Karpas-422 (cell line): ENCODE measurements at places on chromosomes 2 and 18.
A peak's percentile ranks its signal among the peaks of the same experiment; 100 is the strongest.

- DNase-seq: peak; percentile 69
Measured at GRCh38 chr2:219457784-219458369, 23.2 kb downstream of the SPEG start.

- DNase-seq: peak; percentile 91
Measured at GRCh38 chr2:176554101-176555048, 285.1 kb downstream of the MTX2 start.

DNA sequence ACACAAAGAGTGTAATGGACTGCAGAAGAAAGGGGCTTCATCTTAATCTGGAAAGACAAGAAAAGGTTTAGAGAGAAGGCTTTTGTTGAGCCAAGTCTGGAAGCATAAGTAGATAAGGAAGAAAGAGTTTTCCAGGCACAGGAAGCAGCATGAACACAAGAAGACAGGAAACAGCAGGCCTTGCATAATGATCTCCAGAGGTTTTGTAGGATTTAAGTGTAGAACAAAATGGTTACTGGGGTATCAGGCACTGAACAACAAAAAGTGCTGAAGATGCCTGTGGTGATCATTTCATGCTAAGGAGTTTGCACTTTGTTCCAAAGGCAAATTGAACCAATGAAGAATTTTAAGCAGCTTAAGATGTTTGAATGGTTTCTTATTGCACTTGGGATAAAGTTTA lies 281.6 kb upstream of the TANK start:
- no peak for DNase-seq

DNA sequence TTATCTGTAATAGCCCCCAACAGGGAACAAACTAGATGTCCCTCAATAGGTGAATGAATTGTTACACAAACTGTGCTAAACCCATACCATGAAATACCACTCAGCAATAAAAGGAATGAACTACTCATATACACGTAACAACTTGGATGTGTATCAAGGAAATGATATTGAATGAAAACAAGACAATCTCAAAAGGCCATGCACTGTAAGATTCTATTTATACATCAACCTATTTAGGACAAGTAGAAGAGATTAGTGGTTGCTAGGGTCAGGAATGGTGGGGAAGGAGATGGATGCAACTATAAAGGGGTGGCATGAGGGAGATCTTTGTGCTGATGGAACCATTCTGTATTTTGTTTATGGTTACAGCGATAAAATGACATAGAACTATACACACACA lies 47.1 kb downstream of the KANSL3 start:
- no peak for DNase-seq

- DNase-seq: no peak
Measured at GRCh38 chr2:30664761-30665358, 142.4 kb downstream of the CAPN13 start.

- no peak for DNase-seq
Measured at GRCh38 chr2:65731476-65731875, 299.1 kb upstream of the SPRED2 start.
